ENCODE measurements at places on chromosomes 2 and 18.

DNA sequence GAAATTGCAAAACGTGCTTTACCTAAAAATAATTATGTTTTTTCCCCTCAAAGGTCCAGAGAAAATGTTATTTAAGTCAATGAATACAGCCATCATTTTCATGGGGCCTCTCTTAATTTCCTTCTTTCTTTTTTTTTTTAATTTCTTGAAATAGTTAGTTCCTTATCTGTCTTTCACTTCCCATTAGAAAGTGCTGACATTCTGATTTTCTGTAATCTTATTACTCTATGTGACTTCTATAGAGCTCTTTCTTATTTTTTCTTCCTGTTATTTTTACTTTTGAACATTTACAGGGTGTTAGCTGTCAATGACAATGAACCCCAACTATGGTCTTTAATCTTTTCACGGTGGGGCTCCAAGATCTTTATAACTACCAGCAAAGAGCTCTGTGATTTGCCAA is 30.0 kb downstream of the CTLA4 start:
- DNase-seq = no peak

- no peak for DNase-seq
Observed at GRCh38 chr2:128416806-128417205, 98.1 kb upstream of the HS6ST1 start.

- DNase-seq = no peak
Observed at GRCh38 chr2:69344305-69344704, 42.7 kb downstream of the GFPT1 start.

GRCh38 chr18:23927821-23928746 is 86.5 kb upstream of the TTC39C start:
- no peak for DNase-seq

DNA sequence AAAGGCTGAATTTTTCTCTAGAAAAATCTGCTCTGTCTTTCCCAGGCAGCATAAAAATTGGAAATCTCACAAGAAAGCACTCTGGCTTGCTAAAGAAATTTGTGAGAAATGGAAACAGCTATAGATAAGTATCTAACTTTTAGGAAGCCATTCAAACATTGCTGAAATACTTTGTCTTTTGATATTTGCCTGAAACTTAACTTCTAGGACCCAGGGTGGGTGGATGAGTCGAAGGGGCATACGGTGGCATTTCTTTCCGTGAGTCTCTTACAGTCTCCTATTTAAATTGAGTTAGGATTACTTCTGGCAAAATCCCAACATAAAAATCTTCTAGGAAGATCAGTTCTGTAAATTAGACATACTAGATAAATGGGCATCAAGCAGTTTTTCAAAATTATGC is 532 bp upstream of the COL3A1 start:
- no peak for DNase-seq

GRCh38 chr18:79321625-79322405 is 73.9 kb upstream of the NFATC1 start:
- no peak for DNase-seq

- DNase-seq = no peak
Observed at GRCh38 chr2:234661849-234662248, 165.0 kb upstream of the ARL4C start.
